Neural cell (in vitro differentiated cells): ENCODE measurements at places on chromosomes 4 and X. TPM values are rescaled to one million over a fixed set of nuclear protein-coding genes. Genes with fewer than 3 reads are reported as not detected.

ANKRD37 gene
- polyA plus RNA-seq = 1.8 and 2.6 TPM in 2 replicates

RTL3 gene
- polyA plus RNA-seq = not detected in 2 replicates

PPEF2 gene
- polyA plus RNA-seq = 0.28 TPM in 1 of 2 replicates, not detected in the other

TACC3 gene
- polyA plus RNA-seq = 2.6 and 3.5 TPM in 2 replicates

VCX3A gene
- polyA plus RNA-seq = 0.87 TPM in 1 of 2 replicates, not detected in the other

IL3RA gene
- not detected in 2 replicates for polyA plus RNA-seq

SPIN4 gene
- polyA plus RNA-seq = 11.9 and 15.6 TPM in 2 replicates

ARHGAP36 gene
- polyA plus RNA-seq = 4.9 and 6.7 TPM in 2 replicates

IQCM gene
- polyA plus RNA-seq = not detected in 2 replicates

CEP44 gene
- 19.3 and 23.4 TPM in 2 replicates for polyA plus RNA-seq

DKK2 gene
- polyA plus RNA-seq = 0.33 and 0.72 TPM in 2 replicates

TRPC5OS gene
- polyA plus RNA-seq = 0.44 TPM in 1 of 2 replicates, not detected in the other

MAGEB5 gene
- polyA plus RNA-seq = not detected in 2 replicates

MAGEB2 gene
- polyA plus RNA-seq = not detected in 2 replicates

GPR34 gene
- not detected in 2 replicates for polyA plus RNA-seq

SPP1 gene
- polyA plus RNA-seq = 0.35 and 0.52 TPM in 2 replicates

SYTL5 gene
- 0.80 and 1.0 TPM in 2 replicates for polyA plus RNA-seq

KLHL13 gene
- polyA plus RNA-seq = 15.2 and 15.7 TPM in 2 replicates

BRS3 gene
- 0.20 TPM in 1 of 2 replicates, not detected in the other for polyA plus RNA-seq

MAGED1 gene
- polyA plus RNA-seq = 378 and 408 TPM in 2 replicates

SUPT20HL2 gene
- not detected in 2 replicates for polyA plus RNA-seq

IL13RA2 gene
- 1.4 and 3.1 TPM in 2 replicates for polyA plus RNA-seq

BCORL1 gene
- 1.0 and 1.1 TPM in 2 replicates for polyA plus RNA-seq

RNF4 gene
- polyA plus RNA-seq = 48.2 and 67.9 TPM in 2 replicates

TMEM255A gene
- polyA plus RNA-seq = 7.5 and 7.6 TPM in 2 replicates
